ENCODE measurements at places on chromosomes 5 and 9. TPM values are rescaled to one million over a fixed set of nuclear protein-coding genes. Genes with fewer than 3 reads are reported as not detected.

The ENTPD2 gene
- total RNA-seq: 5.1 TPM

The PCDHB16 gene
- 8.0 TPM for total RNA-seq

The S1PR3 gene
- 3.3 TPM for total RNA-seq

The SPINK6 gene
- not detected for total RNA-seq

The CDX1 gene
- total RNA-seq: 0.22 TPM

The GALNT12 gene
- 18.0 TPM for total RNA-seq

The TUSC1 gene
- not detected for total RNA-seq

The TAF7 gene
- total RNA-seq: 90.3 TPM

Measured in H9 (cell line).